Tongue (tissue), 3 donors: ENCODE measurements at places on chromosomes 7 and 10. TPM values are rescaled to one million over a fixed set of nuclear protein-coding genes. Genes with fewer than 3 reads are reported as not detected.

The CYP3A5 gene
- total RNA-seq = 38.5 TPM

The GATA3 gene
- total RNA-seq = not detected

The CPA1 gene
- total RNA-seq = 2.9 TPM

The PPP1R17 gene
- total RNA-seq = not detected

The COL28A1 gene
- total RNA-seq = 8.1 TPM

The GIMAP1 gene
- 3.2 TPM for total RNA-seq

The ANKRD1 gene
- total RNA-seq = 123 TPM

The GPR15LG gene
- total RNA-seq = not detected

The HGF gene
- total RNA-seq = 10.2 TPM

The CPXM2 gene
- total RNA-seq = 7.8 TPM

The ERVW-1 gene
- not detected for total RNA-seq

The ITIH5 gene
- total RNA-seq = 67.9 TPM

The CALCR gene
- total RNA-seq = 7.0 TPM

The CD36 gene
- total RNA-seq = 324 TPM

- DNase-seq = peak; percentile 67
Measured at GRCh38 chr10:32256613-32257437, 90.1 kb downstream of the EPC1 start.

- no peak for DNase-seq
Measured at GRCh38 chr10:96724621-96725020, 4.3 kb upstream of the PIK3AP1 start.

DNA sequence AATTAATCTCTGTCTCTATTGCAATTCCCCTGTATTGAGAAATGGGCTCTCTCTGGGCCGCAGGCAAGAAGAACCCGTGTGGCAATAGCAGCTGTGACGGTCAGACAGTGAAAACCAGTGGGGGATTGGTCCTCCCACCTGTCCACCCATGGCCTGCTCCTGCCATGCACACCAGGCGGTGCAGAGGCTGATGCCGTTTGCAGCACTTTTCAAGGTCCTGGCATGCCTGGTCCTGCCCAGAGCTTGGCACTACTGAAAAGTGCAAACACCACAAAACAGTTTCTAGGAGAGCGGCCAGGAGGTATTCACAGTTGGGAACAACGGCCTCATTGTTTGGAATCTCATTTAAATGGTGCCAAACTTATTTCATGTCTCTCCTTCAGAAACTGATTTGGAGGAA lies 41.5 kb downstream of the PSPH start:
- peak; percentile 49 for DNase-seq

DNA sequence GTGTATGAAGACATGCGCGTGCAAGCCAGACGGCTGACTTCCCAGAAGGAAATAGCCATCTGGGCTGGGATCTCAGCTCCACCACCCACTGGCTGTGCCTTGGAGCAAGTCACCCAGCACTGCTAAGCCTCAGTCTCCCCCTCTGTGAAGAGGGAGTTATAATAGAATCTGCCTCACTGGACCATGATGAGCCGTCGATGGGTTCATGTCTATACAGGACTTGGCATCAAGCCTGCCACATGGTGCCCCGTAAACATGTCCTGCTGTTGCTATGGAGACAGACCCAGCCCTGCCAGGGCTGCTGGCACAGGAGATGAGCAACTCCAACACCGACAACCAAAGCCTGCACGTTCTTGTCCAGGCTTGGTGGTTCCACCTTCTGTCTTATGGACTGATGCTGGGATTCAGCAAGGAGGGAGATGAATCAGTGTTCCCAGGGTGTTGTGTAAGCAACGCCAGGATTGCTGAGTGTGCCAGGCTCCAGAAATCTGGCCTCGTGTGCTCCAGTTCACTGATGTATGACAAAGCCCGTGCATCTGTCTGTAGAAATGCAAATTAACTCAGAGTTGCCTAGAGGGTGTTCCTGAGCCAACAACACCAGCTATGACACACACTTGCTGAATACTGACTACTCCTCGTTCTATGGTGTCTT lies 5.6 kb downstream of the GPR15LG start:
- DNase-seq = peak; percentile 70

DNA sequence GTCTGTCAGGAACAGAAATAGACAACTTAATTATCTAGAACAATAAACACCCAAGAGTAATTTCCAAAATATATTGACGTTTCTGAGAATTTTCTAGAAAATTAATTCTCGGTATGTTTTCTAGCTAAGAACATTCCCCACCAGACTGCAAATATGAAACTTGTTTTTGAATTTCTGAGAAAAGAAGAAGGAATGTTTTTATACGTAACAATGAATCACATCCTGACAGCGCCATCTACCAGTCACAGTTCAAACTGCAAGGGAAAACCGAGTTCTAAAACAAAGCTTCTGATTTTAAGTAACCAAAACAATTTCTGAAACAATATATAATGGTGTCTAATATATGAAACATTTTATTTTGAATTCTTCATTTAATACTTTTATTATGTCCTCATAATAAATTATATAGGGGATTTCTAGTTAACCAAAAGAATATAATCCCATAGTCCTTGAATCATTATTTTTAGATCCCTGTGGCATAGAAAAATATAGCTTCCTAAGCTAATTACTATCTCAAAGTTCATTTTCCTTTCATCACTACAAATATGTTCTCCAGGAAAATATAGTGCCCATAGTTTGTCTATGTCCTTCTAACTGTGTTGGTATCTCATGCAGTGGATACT lies 34.5 kb upstream of the MEOX2 start:
- peak; percentile 33 for DNase-seq

GRCh38 chr7:140330595-140330994 lies 67.7 kb downstream of the SLC37A3 start:
- no peak for DNase-seq

- DNase-seq = no peak
Measured at GRCh38 chr7:155857141-155857540, 44.9 kb upstream of the SHH start.

GRCh38 chr10:61397175-61397986 lies 55.8 kb downstream of the TMEM26 start:
- DNase-seq = no peak

GRCh38 chr7:77482015-77482414 lies 55.1 kb upstream of the PTPN12 start:
- peak; percentile 36 for DNase-seq

GRCh38 chr7:153324094-153324493 lies 564.5 kb downstream of the ACTR3B start:
- no peak for DNase-seq

GRCh38 chr10:88546497-88546896 lies 36.6 kb downstream of the RNLS start:
- no peak for DNase-seq

GRCh38 chr7:103499976-103500375 lies 54.0 kb upstream of the SLC26A5 start:
- DNase-seq = no peak

DNA sequence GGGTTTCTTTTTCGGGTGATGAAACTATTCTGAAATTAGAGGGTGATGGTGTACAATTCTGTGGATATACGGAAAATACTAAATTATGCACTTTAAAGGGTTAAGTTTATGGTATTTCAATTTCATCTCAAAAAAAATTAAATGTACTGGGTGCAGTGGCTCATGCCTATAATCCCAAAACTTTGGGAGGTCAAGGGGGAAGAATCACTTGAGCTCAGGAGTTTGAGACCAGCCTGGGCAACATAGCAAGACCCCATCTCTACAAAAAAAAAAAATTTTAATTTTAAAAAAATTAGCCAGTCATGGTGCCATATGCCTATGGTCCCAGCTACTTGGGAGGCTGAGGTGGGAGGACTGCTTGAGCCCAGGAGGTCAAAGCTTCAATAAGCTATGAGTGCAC lies 57.0 kb downstream of the SMURF1 start:
- DNase-seq = no peak

GRCh38 chr10:63467841-63468240 lies 2.1 kb upstream of the JMJD1C start:
- peak; percentile 25 for DNase-seq

DNA sequence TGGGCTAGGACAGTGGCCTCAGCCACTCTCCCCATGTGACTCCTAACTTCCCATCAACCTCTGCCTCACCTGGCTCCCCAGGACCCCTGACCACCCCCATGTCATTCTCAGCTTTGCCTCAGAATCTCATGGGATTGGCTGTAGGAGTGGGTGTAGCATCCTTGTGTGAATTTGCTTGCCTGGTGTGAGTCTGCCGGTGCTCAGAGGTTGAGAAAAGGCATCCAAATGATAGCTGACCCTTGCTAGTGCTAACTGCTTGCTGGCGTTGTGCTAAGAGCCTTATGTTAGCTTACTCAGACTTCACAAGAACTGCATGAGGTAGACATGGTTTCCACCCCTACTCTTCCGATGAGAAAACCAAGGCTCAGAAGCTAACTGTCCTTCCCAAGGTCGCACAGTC lies 74.2 kb downstream of the COL13A1 start:
- no peak for DNase-seq

- DNase-seq = no peak
Measured at GRCh38 chr7:49839863-49840645, 66.6 kb downstream of the VWC2 start.

DNA sequence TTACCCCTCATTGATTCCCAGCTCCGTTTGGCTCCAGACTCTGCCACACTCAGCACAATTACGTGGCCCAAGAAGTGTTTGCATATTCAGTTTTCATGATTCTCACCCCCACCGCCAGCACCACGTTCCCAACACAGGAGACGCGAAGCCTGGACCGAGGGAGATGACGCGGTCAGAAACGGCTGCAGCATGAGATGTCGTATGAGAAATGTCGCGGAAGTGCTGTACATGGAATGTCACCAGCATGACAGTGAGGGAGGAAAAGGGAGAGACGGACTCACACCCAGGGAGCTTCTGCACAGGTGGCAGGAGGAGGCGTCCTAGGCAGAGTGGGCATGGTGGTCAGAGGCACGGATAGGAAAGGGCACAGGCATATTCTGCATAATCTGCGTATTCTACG lies 188.3 kb downstream of the WDR37 start:
- DNase-seq = no peak

GRCh38 chr7:38317515-38317914 lies 44.1 kb upstream of the TARP start:
- no peak for DNase-seq

DNA sequence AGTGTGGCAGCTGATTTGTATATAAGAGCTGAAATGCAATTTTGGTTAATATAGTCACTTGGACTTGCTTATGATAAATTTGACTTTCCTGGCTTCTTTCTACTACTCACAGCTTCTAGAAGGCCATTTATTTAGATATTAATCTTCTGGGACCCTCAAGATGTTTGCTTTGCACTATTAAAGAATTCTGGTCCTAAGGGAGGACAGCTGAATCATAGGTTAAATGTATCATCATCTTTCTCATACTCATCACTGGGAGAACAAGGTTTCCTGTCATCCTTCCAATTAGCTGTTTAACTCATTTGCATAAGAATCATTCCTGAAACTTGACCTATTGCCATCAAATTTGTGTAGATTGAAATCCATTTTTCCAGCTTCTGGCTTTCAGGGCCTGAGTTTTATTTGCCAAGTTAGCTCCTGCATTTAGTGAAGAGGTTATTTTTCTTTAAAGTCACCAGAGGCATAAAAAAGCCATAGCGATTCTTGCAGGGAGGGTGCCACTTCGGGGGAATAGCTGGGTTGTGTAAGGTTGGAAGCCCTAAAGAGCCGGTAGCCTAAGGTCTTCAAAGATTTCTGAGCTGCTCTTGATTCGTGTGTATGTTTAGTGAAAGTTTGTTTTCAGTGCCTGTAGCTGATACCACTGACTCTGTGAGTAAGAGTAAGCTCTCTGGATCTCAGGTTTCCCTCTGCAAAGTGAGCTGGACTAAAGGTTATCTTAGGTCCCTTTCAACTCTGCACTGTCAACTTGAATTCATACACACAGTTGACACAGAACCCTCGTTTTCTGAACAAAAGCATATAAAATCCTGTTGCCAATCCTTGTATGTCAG lies 4.3 kb downstream of the MAP3K8 start:
- no peak for DNase-seq

GRCh38 chr10:27661514-27662286 lies 83.9 kb downstream of the MKX start:
- no peak for DNase-seq

- DNase-seq = peak; percentile 12
Measured at GRCh38 chr7:131329176-131329570, 1.5 kb downstream of the MKLN1 start.

DNA sequence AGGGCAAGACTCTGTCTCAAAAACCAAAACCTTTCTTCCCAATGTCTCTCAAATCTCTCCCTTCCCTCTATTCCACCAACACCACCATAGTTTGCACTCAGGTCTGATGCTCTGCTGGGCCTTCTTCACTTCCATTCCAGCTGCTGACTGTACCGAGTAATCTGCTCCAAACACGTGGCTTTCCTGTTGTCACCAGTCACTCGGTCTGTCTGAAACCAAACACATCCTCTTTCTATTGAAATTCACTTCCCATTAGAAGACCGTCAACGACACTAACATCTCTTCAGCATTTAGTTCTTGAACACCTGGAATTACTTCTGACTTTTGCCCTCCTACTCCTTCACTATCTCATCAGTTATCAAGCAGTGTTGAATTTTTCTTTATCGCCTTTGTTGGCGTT lies 4.7 kb upstream of the NRF1 start:
- DNase-seq = no peak

GRCh38 chr7:36405409-36405803 lies 15.7 kb downstream of the ANLN start:
- no peak for DNase-seq

DNA sequence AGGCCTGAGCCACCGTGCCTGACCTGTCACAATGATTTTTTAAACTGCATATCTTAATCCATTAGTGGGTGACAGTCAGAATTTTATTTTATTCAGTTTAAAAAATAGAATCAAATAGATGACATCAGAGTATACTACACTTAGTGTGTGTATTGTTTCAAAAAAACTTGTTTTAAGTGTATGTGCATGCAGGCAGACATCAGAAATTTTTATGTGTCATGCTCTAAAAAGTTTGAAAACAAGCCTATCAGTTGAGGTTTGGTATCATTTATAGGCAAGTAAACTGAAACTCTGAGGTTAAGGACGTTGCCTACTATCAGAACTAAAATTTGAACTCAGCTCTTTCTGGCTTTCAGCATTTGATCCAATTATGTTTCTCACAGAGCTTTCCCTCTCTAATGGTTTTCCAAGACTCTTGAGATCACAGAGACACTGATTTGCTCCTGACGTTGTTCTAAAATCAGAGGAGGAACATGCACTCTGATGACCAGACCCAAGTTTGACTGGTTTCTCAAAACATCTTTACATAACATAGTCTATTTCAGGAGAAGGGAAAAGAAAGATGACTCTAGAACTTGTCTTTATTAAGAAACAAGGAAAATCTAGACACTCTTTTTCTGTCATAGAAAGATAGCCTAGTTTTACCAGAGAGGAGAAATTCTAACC lies 188.6 kb downstream of the AUTS2 start:
- no peak for DNase-seq

GRCh38 chr7:50261593-50261992 lies 42.9 kb upstream of the IKZF1 start:
- no peak for DNase-seq

DNA sequence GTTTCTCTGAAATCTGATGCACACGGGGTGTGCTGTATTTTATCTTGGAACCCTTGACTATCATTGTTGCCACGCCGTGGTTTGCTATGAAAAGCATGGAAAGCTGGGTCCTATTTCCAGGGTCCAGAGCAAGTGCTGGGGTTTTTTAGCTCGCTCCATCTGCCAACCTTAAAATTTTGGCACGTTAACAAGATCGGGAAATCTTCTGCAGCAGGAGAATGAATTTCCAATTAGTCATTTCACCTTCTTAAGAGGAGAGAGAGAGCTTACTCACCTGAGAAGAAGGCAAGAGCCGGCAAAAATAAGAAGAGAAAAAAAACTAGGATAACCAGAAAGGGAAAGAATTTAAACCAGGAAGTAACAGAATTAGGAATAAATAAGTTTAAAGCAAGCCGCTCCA lies 223.6 kb upstream of the CELF2 start:
- no peak for DNase-seq
